Osteoblast (primary cell): ENCODE measurements at places on chromosomes 12 and 14. TPM values are rescaled to one million over a fixed set of nuclear protein-coding genes. Genes with fewer than 3 reads are reported as not detected.

The ABCD2 gene
- total RNA-seq, result under 0.01 TPM in 2 replicates

The ASCL1 gene
- total RNA-seq, result not detected in 2 replicates

The PLD4 gene
- not detected in 2 replicates for total RNA-seq

The SLC39A9 gene
- total RNA-seq, result 131 and 163 TPM in 2 replicates

The LTBP2 gene
- total RNA-seq, result 493 and 546 TPM in 2 replicates

The POTEM gene
- total RNA-seq, result not detected in 2 replicates

GRCh38 chr14:96177766-96178375, 26.8 kb upstream of the BDKRB2 start:
- peaks cover 24% of the 10 kb centered on the region for H3K4me1 ChIP-seq
- no peak overlapping the region for H3K4me3 ChIP-seq
- DNase-seq, result peak; percentile 69

DNA sequence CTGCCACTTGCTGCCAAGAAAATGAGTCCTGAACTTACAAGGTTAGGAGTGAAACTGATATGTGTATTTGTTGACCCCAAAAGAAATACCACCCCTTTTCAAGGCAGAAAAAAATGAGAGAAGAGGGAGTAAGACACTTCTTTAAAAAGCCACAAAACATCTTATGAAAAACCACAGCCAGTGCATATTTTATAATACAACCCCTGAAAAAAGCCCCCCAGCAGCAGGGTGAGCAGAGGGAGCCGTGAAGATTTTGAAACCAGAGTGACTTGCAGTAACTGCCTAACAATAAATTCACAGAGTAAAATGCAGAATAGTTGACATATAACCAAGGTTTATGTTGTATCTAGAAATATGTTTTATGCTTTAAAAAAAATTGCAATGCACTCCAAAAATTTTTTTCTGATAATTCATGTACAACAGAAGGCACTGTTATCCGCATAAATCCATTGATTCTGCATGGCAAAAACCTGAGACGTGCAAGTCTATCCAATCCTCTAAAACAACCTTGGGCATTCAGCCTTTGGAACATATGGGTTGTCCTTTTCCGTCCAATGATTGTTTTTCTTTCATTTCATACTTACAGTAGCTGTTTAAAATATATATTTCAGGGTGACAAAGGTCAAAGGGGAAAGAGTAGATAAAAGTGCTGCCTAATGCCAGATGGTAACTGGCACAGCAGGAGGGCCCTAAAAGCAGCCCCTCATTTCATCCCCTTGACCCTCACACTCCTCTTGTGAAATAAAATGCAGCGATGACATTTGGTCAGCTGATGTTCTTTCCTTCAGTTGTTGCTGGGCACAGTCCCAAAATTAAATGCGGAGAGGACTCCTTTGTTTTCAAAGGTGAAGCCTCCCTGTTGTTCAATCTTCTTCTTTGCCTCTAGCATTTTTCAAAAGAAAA, 65.3 kb downstream of the IPO8 start:
- peaks cover 22% of the 10 kb centered on the region for H3K36me3 ChIP-seq
- H3K4me1 ChIP-seq, result no peaks in the 10 kb centered on the region
- DNase-seq, result no peak
- H3K27ac ChIP-seq, result no peak overlapping the region
- H3K4me3 ChIP-seq, result no peak overlapping the region

DNA sequence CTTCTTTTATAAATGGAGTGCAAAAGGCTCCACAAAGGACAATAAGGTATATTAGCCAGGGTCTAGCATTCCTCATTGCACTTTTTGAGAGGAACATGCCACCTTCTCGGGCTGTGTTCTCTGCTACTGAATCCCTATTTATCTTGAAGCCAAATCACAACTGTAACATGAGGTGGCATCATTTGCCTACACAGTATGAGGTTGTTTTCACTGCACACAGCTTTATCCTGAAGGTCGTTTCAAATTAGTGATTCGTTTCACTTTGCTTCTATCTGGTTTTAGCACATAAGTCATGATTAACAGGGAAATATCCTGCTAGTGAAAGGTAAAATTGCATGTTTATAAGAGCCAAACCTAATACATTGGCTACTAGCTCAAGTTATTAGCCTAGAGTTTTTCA, 153.8 kb downstream of the SLC35F4 start:
- H3K36me3 ChIP-seq, result no peaks in the 10 kb centered on the region
- peak; percentile 23 for DNase-seq
- no peak overlapping the region for H3K4me3 ChIP-seq

GRCh38 chr14:21669284-21669683, 4.3 kb downstream of the OR4E1 start:
- H3K36me3 ChIP-seq, result no peaks in the 10 kb centered on the region
- no peak for DNase-seq
- H3K4me1 ChIP-seq, result no peaks in the 10 kb centered on the region
- H3K4me3 ChIP-seq, result no peak overlapping the region
- no peaks in the 10 kb centered on the region for H3K27me3 ChIP-seq

DNA sequence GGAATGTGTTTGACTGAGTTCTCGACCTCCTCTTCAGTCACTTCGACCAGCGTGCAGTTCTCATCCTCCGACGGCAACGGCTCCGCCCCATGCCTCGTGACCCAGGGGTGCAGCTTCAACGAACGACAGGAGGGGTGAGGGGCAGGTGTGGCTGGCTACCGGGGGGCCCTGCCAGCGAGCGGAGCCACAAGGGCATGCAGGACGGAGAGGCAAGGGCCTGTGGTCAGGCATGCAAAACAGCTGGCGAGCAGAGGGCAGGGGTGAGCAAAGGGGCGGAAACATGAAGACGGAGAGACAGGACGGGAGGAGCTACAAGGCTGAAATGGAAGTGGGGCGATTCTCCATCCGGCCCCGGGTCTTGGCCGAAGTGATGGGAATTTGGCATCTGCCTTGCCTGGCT, 38.7 kb downstream of the P2RX4 start:
- no peaks in the 10 kb centered on the region for H3K27me3 ChIP-seq
- no peak overlapping the region for H3K4me3 ChIP-seq
- no peak for DNase-seq
- H3K4me1 ChIP-seq, result no peaks in the 10 kb centered on the region
- H3K36me3 ChIP-seq, result peaks cover 59% of the 10 kb centered on the region

DNA sequence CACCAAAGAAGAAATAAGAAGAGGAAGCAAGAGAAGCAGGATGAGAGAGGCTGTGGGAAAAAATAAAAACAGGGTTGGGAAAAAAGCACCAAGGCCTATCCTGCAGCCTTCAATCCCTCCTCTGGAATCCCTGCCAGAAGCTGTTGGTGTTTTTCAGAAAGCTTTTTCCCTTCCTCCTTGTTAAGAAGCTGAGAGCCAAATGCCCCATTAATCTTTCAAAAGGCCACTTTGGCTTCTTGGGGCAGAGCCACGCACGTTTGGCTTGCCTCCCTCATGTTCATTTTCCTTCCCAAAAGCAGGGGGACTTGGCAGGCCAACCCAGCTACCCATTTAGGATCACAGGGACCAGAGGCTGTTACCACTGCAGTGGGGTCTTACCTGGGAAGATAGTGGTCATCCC, 365.3 kb downstream of the NUAK1 start:
- H3K4me3 ChIP-seq, result no peak overlapping the region
- H3K4me1 ChIP-seq, result no peaks in the 10 kb centered on the region
- DNase-seq, result no peak
- H3K36me3 ChIP-seq, result no peaks in the 10 kb centered on the region
- H3K27ac ChIP-seq, result no peak overlapping the region

DNA sequence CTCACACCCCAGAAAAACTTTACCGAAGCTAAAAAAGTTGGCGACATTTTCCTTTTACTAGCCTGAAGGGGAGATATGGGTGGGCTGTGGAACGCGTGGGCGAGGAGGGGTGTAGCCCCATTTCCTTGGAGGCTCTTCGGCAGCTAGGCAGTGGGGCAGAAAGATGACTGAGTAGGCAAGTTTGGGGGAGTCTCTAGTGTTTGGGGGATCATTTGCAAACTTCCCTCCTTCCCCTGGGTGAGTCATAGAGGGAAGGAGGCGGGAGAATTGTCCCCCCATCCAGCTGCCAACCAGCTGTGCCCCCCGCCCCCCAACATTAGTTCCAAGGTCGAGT, 2.3 kb downstream of the GLI1 start:
- DNase-seq, result peak; percentile 81
- no peak overlapping the region for H3K27ac ChIP-seq
- peaks cover 16% of the 10 kb centered on the region for H3K4me1 ChIP-seq

- H3K36me3 ChIP-seq, result no peaks in the 10 kb centered on the region
- peak overlapping the region; percentile 93 for H3K4me3 ChIP-seq
- peaks cover 12% of the 10 kb centered on the region for H3K4me1 ChIP-seq
- peak; percentile 71 for DNase-seq
- no peaks in the 10 kb centered on the region for H3K27me3 ChIP-seq
Measured at GRCh38 chr12:106358396-106359241, 1.1 kb downstream of the POLR3B start.
